BJ (cell line): ENCODE measurements at places on chromosomes 5 and 9.

DNA sequence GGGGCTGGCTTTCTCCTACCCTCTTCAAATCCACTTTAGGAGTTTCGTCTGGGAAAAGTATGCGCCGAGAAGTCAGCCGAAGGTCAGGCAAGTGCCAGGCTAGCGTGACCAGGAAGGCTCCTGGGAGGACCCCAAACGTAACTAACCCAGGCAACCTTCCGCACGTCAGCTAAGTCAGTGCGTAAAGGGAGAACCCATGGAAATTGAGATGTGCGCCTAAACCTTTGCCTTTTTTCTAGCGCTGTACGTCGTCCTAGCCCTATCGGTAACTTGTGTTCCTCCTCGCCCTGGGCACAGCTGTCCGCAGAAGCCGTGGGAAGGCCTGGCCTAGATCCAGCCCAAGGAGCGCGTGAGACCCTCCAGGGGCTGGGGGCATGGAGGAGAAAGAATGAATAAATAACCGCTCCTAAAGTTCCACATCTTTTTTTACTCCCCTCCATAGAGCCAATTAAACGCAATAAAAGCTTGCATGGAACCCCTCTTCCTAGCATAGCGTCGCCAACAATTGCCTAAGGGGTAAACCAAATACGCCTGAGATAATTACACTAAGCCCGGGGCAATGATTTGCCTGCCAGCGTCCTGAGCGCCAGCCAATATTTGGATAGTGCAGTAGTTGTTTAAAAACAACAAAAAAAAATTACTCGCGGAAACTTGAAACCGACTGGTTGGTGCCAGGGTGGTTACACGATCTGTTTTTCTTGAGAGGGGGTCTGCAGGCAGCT, 4.0 kb upstream of the FOXB2 start:
- no peak for DNase-seq

GRCh38 chr9:133147412-133148198, 16.1 kb downstream of the GBGT1 start:
- DNase-seq: no peak

GRCh38 chr5:91898898-91899297, 515.8 kb upstream of the ARRDC3 start:
- DNase-seq: no peak

GRCh38 chr9:36603006-36603405, 30.3 kb downstream of the MELK start:
- no peak for DNase-seq

DNA sequence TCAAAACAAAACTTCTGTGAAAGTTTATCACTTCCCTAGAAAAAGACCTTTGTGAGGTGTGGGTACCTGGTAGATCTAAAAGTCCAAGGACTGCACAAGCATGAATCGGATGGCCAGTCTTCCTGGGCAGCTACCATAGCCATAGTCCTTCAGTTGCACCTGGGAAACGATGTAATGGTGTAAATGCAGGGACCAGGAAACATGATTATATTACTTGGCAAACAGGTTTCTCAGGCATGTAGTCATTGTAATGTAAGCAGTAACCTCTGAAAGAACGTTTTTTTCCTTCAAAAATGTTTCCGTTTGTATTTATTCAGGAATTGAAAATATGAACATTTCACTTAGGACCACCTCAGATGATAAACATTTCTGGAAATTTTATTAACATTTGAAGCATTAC, 433.4 kb downstream of the DTWD2 start:
- no peak for DNase-seq

DNA sequence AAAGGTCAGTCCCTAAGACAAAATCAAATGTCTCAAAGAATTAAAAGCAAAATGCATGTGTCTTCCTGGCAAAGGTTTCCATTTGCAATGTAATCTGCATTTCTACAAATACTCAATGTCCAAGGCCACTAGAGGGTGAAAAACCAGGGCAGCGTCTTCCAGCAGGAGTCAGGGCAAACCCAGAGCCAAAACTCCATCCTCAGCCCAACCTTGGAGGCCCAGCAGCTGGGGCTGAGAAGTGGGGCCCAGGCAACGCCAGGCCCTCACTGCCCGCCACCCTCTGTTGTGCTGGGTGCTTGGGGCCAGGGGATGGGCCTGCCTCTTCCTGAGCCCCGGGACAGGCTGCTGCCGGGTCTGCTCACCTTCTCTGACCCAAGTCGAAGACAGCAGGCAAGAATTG, 200.1 kb downstream of the PAX5 start:
- DNase-seq: no peak

- no peak for DNase-seq
Measured at GRCh38 chr9:89527084-89527483, 29.2 kb upstream of the SEMA4D start.

DNA sequence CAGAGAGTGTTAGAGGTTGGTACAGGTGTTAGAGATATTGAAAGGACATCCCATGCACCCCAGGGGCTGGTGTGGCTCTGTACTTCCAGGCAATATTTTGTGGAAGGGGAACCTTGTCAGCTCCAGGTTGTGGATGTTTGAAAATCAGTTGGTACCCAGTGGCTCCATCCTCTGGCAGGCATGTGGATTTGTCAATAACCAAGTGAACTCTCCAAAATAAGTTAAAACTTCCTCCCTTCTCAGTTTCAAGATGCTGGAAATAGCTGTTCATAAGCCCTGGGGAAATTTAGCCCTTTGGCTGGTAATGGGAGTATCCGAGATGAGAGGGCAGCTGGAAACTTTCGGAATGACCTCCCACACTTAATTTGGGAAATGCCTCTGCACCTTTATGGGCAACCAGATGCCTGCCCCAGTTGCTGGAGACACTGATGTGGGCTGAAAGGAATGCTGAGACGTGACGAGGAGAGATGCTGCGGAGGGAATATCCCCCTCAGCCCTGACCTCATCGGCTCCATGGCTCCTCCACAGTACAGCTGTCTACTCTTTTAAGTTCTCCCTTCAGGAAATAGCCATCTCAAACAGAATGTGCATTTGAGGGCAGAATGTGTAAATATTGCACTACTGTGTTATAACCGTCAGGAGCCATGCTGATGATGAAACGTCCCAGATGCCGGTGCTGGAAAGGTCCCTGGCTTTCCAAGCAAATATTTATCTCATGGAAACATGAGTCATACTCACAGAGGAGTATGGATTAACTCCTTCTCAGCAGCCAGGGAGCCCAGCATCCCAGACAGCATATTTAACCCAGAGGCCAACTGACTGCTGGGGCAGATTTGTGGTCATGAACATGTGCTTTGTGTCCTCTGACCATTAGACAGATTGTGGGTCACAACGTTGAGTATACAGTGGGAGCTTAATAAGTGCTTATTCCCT, 29.5 kb downstream of the TGFBI start:
- peak; percentile 100 for DNase-seq

GRCh38 chr5:20305463-20305862, 317.5 kb upstream of the CDH18 start:
- no peak for DNase-seq

DNA sequence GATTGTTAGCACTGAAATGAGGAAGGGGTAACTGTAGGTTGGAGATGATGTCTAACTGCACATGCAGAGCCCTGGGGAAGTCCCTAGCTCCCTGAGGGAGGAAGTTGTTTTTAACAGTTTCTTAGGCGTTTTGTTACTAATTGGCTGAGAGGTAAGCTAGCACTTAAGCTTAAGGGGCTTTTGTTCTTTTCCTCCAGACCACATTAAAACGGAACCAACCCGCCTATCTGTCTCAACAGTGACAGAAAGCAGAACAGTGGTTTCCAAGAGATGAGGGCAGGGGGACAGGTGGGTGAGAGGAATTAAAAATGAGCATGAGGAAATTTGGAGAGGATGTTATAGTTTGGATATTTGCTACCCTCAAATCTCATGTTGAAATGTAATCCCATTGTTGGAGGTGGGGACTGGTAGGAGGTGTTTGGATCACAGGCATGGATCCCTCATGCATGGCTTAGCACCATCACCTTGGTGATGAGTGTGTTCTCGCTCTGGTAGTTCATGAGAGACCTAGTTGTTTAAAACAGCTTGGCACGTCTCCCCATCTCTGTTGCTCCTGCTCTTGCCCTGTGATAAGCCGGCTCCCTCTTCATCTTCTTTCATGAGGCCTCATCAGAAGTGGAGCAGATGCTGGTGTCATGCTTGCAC, 38.9 kb downstream of the LYRM7 start:
- no peak for DNase-seq

GRCh38 chr5:157915638-157916037, 56.7 kb upstream of the CLINT1 start:
- no peak for DNase-seq

DNA sequence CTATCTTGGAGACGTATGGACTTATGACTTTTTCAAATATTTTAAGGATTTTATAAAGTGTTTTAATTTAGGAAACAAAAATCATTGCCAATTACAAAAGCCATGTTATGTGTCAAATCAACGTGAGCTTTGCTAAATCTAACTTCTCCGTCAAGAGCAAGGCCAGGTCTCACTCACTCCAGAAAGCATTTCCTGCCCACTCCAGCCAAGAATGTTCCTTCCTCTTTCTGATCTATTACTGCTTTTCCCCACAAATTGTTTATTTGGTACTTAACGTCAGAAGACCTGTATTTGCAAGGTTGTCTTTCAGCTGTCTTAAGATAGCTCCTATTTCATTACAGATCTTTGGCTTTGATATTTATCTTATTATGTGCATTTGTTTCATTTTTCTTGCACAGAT, 193.5 kb upstream of the HAPLN1 start:
- DNase-seq: no peak

DNA sequence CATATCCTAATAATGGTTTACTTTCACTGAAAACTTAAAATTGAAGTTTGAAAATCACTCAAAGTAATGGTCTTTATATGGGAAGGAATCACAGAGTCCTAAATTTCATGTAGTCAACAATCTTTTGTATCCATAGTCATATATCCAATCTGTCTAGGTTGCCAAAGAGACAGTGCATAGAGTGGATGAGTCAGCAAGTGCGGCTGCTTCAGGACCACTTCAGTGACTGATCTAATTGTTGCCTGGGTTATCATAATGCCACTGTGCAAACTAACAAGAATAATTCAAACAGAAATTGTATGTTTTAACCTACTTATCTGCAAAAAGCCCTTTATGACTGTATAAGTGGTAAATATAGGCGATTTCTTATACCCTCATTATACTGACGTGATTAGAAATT, 211.3 kb upstream of the PRR16 start:
- DNase-seq: no peak

GRCh38 chr9:15469406-15469805, 41.4 kb downstream of the PSIP1 start:
- no peak for DNase-seq

DNA sequence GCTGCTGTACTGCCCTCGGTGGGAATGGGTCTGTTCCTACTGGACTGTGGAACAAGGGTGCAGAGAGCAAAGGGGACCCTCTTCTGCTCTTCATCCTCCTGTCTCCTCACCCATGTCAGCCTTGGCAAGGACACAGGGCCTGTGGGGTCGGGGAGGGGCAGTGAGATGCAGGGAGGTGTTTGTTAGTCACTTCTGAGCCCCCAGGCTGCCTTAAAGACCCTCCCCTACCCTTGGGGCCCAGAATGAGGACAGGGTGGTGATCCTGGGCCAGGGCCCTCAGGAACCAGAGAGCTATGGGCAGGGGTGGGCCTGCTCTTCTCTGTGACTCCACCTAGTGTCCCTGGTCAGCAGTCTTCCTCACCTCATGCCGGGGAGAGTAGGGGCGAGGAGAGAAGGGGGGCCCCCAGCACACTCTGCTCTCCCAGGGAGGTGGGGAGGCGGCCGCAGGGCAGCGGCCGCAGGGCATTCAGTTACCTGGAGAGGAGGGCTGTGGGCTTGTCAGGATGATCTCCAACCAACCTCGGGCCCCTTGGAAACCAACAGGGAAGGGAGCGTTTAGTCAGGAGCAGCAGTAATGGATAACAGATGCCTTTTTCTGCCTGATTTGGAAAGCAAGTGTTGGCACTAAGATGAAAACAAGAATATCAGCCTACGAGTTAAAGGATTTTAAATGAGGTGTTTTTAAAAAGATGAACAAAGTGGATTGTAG, 62.0 kb upstream of the GARNL3 start:
- DNase-seq: no peak

- DNase-seq: no peak
Measured at GRCh38 chr5:144318460-144318859, 147.8 kb downstream of the KCTD16 start.

DNA sequence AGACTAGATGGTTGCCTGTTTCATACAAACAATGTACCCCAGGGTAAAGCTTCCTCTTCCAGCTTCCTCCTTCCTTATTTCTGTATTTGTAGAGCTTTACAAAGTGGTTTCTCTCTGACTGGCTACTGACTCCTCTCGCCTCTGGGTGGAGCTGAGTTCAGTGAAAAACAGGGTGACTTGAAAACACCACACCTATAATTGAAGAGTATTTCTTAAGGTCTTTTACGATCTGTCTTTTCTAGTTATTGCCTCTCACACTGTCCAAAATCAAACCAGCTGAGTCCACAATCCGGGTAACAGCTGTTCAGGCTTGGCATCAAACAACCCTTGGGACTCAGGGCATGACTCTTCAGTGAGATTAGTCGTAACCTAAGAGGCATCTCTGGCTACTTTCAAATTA, 200.4 kb downstream of the ARRDC3 start:
- DNase-seq: peak; percentile 16

- no peak for DNase-seq
Measured at GRCh38 chr5:179534431-179534830, 15.9 kb upstream of the RUFY1 start.

GRCh38 chr9:89077519-89077918, 86.3 kb downstream of the S1PR3 start:
- no peak for DNase-seq

GRCh38 chr5:147234239-147234824, 494 bp upstream of the STK32A start:
- DNase-seq: no peak

- no peak for DNase-seq
Measured at GRCh38 chr5:178318893-178319292, 86.3 kb upstream of the PHYKPL start.

GRCh38 chr5:3489239-3489843, 106.3 kb upstream of the IRX1 start:
- DNase-seq: no peak

DNA sequence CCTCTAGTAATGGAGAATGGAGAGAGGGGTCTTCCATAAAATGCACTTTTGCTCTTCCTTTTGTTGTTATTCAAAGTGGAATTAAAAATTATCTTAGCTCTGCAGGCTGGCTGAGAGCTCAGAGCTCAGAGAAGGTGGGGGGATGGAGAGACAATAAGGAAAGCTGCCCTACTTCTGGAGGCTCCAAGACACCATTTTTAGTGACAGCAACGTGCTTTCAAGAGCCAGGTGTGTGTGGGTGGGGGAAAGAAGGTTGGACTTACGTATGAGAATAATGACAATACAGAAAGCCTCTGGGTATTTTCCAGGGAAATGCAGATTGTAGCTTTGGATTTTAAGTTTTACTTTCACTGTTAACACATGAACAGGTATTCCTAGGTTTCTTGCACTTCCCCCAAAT, 173.9 kb downstream of the TRPM3 start:
- DNase-seq: no peak

DNA sequence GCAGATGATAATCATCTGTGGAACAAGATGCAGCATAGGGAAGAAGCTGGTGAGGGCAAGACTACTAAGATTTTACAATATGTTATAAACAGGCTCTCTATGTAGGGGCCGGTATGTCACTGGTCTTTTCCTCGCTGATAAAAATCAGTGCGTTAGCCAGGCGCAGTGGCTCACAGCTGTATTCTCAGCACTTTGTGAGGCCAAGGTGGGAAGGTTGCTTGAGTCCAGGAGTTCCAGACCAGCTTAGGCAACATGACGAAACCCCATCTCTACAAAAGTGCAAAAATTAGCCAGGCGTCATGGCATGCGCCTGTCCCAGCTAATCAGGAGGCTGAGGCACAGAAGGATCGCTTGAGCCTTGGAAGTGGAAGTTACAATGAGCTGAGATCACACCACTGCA, 135.9 kb downstream of the TUSC1 start:
- DNase-seq: no peak
